ENCODE measurements at places on chromosomes 13 and 19. TPM values are rescaled to one million over a fixed set of nuclear protein-coding genes. Genes with fewer than 3 reads are reported as not detected.
A peak's percentile ranks its signal among the peaks of the same experiment; 100 is the strongest.

Gene SYT5
- 9.1 TPM for polyA plus RNA-seq

Gene HCN2
- polyA plus RNA-seq: 0.76 TPM

Gene CEACAM4
- 0.16 TPM for polyA plus RNA-seq

Gene N4BP2L1
- polyA plus RNA-seq: 17.6 TPM

Gene TJP3
- polyA plus RNA-seq: 73.4 TPM

Gene ABHD13
- 12.9 TPM for polyA plus RNA-seq

- no peaks in the 10 kb centered on the region for H3K36me3 ChIP-seq
- no peaks in the 10 kb centered on the region for H3K4me1 ChIP-seq
- H3K27me3 ChIP-seq: no peaks in the 10 kb centered on the region
- H3K27ac ChIP-seq: no peak overlapping the region
Observed at GRCh38 chr13:43994999-43995859, 115.5 kb downstream of the LACC1 start.

DNA sequence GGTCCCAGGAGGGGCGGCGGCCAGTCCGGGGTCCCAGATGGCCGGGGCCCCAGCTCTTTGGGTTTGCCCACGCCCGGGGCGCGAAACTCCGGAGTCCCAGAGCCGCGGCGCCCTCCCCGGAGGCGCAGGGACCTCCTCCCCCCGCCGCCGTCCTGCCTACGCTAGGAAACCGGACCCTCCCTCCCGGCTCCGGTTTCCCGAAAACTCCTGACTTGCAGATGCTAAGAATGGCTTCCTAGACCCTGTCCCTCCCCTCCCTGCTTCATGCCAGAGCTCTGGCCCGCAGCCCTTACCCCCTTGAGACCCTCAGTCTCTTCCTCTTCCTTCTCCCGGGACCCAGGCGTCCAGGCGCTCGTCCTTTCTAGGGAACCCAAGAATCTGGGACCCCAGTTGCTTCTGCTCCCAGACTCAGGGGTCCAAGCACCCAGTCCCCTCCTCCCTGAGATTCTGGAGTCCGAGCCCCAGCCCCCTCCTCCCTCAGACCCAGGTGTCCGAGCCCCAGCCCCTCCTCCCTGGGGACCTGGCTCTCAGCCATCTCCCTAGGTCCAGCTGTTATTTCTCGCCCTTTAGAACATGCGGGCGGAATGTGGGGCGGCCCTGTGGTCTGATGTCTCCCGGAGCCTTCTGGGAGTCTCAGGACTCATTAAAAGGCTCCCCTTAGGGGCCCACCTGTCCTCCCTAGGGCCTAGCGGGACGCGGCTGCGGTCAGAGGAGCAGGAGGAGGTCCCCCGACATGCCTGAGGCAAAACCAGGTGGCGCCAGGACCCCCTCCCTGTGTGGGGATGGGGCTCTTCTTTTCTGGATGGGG is at the start of gene MYBPC2:
MYBPC2 (plus strand) TSS at position 672 of the 808 bp plus-strand sequence; CDS start at position 734, 62 bp downstream.
- H3K4me3 ChIP-seq: peak within 1 kb of the TSS; percentile 57
- DNase-seq: peak; percentile 47
- no peak within 1 kb of the TSS for H3K27ac ChIP-seq
- peaks cover 56% of the 10 kb centered on the region for H3K27me3 ChIP-seq
- H3K36me3 ChIP-seq: no peaks in the 10 kb centered on the region

DNA sequence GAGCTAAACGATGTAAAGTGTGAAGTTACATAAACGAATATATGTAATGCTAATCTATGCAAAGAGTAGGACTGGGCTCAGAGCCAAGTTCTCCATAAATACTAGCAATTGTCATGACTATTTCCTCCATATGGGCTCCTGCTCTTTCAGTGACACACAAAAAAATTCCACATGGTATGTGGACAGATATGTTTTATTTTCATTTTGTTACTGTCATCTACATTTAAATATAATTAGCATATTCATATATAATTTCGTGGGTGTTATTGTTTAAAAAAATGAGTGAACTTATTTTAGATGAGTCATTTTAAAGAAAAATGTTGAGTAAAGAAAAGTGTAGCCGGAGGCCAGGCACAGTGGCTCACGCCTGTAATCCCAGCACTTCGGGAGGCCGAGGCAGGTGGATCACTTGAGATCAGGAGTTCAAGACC is 5.0 kb upstream of the IGSF23 start:
- no peaks in the 10 kb centered on the region for H3K27me3 ChIP-seq
- H3K4me1 ChIP-seq: peaks cover 52% of the 10 kb centered on the region
- H3K4me3 ChIP-seq: no peak overlapping the region

DNA sequence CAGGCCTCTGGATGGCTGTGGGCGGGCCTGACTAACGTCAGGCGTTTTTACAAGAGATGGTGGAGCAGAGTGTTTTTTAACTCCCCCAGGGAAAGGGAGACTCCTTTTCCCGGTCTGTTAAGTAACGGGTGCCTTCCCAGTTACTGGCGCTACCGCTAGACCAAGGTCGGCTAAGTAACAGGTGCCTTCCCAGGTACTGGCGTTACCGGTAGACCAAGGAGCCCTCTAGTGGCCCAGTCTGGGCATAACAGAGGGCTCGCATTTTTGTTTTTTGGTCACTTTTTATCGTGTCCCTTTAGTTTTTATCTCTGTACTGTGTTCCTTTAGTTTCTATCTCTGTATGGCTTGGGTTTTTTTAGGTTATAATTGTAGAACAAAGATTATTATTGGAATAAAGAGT is 10.0 kb downstream of the ZNF383 start:
- no peak for DNase-seq
- peaks cover 49% of the 10 kb centered on the region for H3K36me3 ChIP-seq
- H3K27ac ChIP-seq: no peak overlapping the region
- H3K4me3 ChIP-seq: no peak overlapping the region

- peaks cover 49% of the 10 kb centered on the region for H3K4me1 ChIP-seq
- DNase-seq: no peak
- no peak overlapping the region for H3K4me3 ChIP-seq
- H3K27me3 ChIP-seq: no peaks in the 10 kb centered on the region
- no peak overlapping the region for H3K27ac ChIP-seq
Observed at GRCh38 chr19:40611096-40611495, 9.9 kb downstream of the LTBP4 start.

DNA sequence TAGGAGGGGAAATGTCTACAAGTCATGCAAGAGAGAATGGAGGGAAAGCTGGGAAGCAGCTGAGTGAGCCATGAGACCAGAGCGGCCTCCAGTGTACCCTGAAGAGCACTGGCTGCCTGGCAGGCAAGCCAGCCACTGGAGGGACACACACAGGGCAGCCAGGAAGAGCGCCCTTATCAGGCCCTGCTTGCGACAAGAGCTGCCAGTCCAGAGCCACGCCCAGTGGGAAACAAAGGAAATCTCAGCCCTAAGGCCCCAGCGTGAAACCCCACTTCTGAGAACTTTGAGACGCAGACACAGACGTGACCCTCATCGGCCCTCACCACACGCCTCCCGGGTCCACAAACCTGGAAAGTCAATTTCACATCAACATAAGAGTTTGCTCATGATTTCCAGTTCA is 105.0 kb downstream of the STK24 start:
- no peak overlapping the region for H3K4me3 ChIP-seq
- peak; percentile 75 for DNase-seq
- H3K36me3 ChIP-seq: peaks cover 53% of the 10 kb centered on the region
- H3K27me3 ChIP-seq: no peaks in the 10 kb centered on the region
- H3K4me1 ChIP-seq: peaks cover 40% of the 10 kb centered on the region

DNA sequence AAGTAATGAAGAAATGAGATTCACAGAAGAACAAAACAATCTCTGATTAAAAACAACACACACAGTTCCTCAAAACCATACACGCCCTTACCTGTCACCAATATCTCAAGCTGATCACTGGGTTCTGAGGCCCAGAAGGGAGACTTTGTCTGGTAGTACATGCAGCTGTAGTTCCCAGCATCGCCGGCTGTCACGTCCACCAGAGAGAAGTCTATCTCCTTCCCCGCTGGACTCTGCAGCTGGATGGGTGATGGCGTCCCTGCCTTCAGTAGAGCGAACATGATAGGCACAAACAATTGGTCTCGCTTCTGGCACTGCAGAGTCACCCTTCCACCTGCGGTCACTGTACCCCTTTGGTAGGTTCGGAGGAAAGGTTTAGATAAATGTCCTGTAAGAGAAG is 7.3 kb downstream of the TARM1 start:
- H3K36me3 ChIP-seq: no peaks in the 10 kb centered on the region
- H3K4me3 ChIP-seq: no peak overlapping the region
- H3K4me1 ChIP-seq: no peaks in the 10 kb centered on the region
- no peak for DNase-seq
- no peak overlapping the region for H3K27ac ChIP-seq
- no peaks in the 10 kb centered on the region for H3K27me3 ChIP-seq

- peaks cover 47% of the 10 kb centered on the region for H3K27me3 ChIP-seq
- H3K27ac ChIP-seq: peak overlapping the region; percentile 0
- DNase-seq: no peak
- H3K4me3 ChIP-seq: peak overlapping the region; percentile 65
Observed at GRCh38 chr19:2477141-2477710, 1.3 kb downstream of the GADD45B start.

GRCh38 chr19:38274739-38275138 is 10.4 kb downstream of the SPINT2 start:
- H3K36me3 ChIP-seq: no peaks in the 10 kb centered on the region
- no peak overlapping the region for H3K4me3 ChIP-seq
- no peaks in the 10 kb centered on the region for H3K27me3 ChIP-seq
- peak overlapping the region; percentile 85 for H3K27ac ChIP-seq
- peaks cover 35% of the 10 kb centered on the region for H3K4me1 ChIP-seq

DNA sequence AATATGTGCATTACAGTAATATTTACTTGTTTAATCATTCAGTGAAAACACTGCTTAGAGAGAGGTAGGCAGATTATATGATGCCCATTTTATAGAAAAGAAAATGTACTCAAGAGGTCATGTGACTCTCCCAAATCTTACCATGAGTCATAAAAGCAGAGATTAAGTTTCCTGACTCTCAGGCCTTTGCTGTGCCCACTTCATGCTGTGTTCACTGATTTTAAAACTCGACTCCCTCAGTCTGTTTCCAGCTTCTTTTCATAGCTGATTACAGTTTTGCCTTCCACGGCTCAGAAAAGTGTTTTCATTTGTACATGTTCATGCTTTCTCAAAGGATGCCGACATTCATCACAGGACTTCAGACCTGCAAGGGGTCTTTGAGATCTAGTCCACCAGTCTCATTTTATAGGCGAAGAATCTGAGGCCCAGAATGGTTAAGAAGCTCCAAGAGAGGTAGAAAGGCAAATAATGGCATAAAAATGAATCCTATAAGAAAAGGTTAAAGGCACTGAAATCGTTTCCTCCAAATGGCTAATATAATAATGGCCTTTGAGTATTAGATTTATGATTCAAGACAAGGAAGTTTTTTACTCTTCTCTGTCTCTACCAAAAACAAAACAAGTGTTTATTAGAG is 9.0 kb upstream of the IPO5 start:
- H3K27ac ChIP-seq: no peak overlapping the region
- no peak for DNase-seq
- no peak overlapping the region for H3K4me3 ChIP-seq
- H3K4me1 ChIP-seq: no peaks in the 10 kb centered on the region

GRCh38 chr13:51856027-51856736 is 5.6 kb upstream of the CCDC70 start:
- DNase-seq: no peak
- H3K27me3 ChIP-seq: peaks cover 3% of the 10 kb centered on the region
- no peaks in the 10 kb centered on the region for H3K36me3 ChIP-seq
- H3K27ac ChIP-seq: no peak overlapping the region

DNA sequence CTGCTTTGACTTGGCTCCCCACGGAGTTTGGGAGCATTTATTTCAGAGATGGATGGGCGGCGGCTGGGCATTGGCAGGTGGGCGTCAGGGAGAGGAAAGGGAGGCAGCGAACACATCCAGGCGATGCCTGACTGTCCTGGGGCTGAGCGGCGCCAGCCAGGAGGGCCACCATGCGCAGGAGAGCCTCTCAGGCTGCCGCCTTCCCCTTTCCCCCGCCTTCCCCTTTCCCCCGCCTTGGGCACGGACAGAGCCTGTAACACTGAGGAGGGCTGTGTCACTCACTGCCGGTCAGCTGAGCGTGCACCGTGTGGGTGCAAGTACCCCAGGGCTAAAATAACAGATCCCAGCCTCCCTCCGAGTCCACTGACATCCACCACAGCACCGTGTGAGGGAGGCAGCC is 11.4 kb downstream of the MCF2L start:
- no peak for DNase-seq
- no peaks in the 10 kb centered on the region for H3K27me3 ChIP-seq
- H3K4me1 ChIP-seq: peaks cover 18% of the 10 kb centered on the region
- no peak overlapping the region for H3K4me3 ChIP-seq
- H3K36me3 ChIP-seq: no peaks in the 10 kb centered on the region

- no peaks in the 10 kb centered on the region for H3K36me3 ChIP-seq
- no peak for DNase-seq
- H3K27me3 ChIP-seq: no peaks in the 10 kb centered on the region
- H3K27ac ChIP-seq: peak overlapping the region; percentile 50
Observed at GRCh38 chr13:73421310-73421912, 362.6 kb downstream of the KLF5 start.

DNA sequence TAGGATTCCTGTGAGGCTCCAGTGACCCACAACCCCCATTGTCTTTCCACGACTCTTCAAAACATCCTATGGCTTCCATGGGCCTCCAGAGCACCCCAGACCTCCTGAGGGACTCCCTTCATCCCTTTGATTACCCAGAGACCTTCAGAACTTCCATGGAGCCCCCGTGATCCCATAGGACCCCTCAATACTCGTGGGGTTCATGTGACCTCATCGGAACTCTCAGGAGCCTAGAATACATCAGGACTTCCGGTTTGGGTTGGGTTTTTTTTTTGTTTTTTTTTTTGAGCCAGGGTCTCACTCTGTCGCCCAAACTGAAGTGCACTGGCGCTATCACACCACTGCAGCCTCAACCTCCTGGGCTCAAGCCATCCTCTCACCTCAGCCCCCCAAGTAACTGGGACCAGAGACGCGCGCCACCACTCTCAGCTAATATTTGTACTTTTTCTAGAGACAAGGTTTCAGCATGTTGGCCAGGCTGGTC is 774 bp downstream of the ALDH16A1 start:
- peaks cover 8% of the 10 kb centered on the region for H3K36me3 ChIP-seq
- peaks cover 9% of the 10 kb centered on the region for H3K4me1 ChIP-seq
- peak overlapping the region; percentile 88 for H3K27ac ChIP-seq
- no peak for DNase-seq
- peak overlapping the region; percentile 66 for H3K4me3 ChIP-seq

GRCh38 chr13:111967572-111968201 is 99.3 kb upstream of the SOX1 start:
- H3K36me3 ChIP-seq: no peaks in the 10 kb centered on the region
- no peak overlapping the region for H3K27ac ChIP-seq
- no peak overlapping the region for H3K4me3 ChIP-seq
- DNase-seq: no peak
- H3K27me3 ChIP-seq: peaks cover 14% of the 10 kb centered on the region

DNA sequence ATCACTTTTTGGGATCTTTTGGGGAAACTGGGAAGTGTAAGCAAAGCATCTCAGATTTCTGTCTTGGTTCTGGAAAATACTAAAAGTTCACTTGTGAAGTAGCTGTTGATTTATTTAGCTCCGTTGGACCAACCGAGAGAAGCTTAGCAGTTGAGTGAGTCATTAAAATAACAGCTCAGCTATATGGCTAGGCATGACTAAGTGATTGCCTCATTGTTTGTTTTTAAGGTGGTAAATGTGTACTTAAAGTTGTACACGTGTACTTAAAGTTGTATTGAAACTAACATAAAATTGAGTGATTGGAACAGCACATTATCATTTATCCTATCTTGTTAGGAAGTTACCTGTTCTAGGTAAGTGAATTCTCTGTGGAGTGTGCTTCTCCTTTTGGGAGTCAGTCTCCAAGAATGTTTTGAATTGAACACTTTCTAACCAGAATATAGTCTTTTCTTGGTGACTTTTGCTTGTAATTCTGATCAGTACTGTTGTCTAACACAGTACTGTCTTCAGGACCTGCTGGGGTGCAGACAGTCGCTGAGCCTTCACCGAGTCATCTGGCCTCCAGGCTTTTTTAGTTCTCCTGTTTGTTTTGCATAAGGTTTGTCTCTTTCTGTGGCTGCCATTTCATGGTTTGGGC is 2.9 kb upstream of the DCUN1D2 start:
- H3K4me1 ChIP-seq: peaks cover 32% of the 10 kb centered on the region

Measured in large intestine (tissue), 12 donors.